Activated naive CD8-positive, alpha-beta T cell treated with anti-CD3 and anti-CD28 coated beads for 36 hours (primary cell): ENCODE measurements at places on chromosomes 1 and 21. TPM values are rescaled to one million over a fixed set of nuclear protein-coding genes. Genes with fewer than 3 reads are reported as not detected.

DNA sequence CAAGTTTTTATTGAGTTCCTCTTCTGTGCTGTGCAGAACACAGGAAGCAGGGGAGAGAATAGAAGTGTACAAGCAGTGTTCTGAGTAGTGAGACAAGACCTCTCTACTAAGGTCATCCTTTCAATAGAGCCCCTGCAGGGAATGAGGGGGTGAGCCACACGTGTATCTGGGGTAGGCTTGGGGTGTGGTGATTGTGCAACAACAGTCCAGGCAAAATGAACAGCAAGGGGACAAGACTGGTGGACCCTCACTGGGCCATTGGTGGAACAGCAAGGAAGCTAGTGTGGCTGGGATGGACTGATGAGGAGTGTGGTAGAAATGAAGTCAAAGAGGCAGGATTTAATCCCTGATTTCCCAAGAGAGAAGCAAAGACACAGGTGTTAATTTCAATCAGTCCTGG lies 8.2 kb upstream of the BMP8A start:
- DNase-seq, result no peak

CFHR2 gene
- not detected for total RNA-seq

RIIAD1 gene
- total RNA-seq, result not detected

GRCh38 chr21:25360593-25360992 lies 246.7 kb downstream of the MRPL39 start:
- DNase-seq, result no peak

IVNS1ABP gene
- 137 TPM for total RNA-seq
